Stimulated activated CD4-positive, alpha-beta T cell treated with anti-CD3 and anti-CD28 coated beads, Interleukin-15, amount 100 ng/mL, for 48 hours (primary cell): ENCODE measurements at places on chromosomes 7 and 10.
A peak's percentile ranks its signal among the peaks of the same experiment; 100 is the strongest.

- DNase-seq = peak; percentile 6
Measured at GRCh38 chr7:112202816-112203215, 3.4 kb downstream of the DOCK4 start.

GRCh38 chr10:17951868-17952371, at the start of gene SLC39A12:
Gene SLC39A12, plus strand, starts transcription at chr10:17951918. Its CDS starts 1,359 bp downstream, at chr10:17953277.
- no peak for DNase-seq

- DNase-seq = peak; percentile 78
Measured at GRCh38 chr7:44980393-44981034, 1.7 kb upstream of the MYO1G start.

- DNase-seq = no peak
Measured at GRCh38 chr7:44372560-44373417, 47.4 kb upstream of the CAMK2B start.

DNA sequence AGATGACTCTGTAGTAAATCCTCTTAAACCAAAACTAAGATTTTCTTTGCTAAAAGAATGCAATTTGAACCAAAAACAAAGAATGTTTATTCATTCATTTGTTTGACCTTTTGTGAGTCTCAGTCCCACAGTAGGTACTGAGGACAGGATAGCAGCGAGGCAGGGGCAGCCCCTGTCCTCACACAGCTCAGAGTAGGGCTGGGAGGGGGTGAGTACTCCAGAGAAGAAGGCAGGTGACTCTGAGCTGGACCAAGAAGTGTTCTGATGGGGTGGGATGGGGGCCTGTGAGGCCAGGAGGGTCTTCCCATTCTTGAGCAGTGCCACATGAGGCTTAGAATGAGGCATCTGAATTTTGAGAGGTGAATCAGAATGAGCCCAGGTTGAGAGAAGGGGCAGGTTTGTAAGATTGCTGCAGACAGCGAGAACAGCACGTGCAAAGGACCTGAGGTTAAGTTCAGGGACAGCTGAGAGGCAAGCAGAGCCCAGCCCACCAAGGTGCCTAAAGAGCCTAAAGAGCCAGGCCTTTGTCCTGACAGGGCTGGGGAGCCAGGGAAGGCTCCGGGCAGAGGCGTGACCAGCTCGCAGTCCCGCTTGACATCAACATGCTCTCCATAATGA, 56.9 kb upstream of the CHST15 start:
- DNase-seq = no peak

GRCh38 chr7:155931396-155932085, 119.3 kb upstream of the SHH start:
- no peak for DNase-seq

- no peak for DNase-seq
Measured at GRCh38 chr10:120583424-120584108, 126.5 kb downstream of the PLPP4 start.

DNA sequence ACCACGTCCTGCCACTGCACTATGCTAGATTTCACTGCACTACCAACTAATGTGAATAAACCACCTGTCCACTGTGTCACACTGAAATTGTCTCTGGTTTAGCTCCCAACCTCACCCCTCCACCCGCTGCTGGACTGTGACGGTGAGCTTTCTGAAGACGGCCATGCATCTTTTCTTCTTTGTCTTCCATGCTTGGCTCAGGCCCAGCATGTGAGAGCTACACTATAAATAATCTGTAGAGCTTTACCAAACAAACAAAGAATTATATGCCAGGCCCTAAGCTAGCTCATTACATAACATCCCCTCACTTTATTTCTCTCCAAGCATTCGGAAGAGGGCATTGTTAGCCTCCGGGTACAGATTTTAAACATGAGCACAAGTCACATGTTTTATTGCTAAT, 633.2 kb downstream of the TNS3 start:
- no peak for DNase-seq

DNA sequence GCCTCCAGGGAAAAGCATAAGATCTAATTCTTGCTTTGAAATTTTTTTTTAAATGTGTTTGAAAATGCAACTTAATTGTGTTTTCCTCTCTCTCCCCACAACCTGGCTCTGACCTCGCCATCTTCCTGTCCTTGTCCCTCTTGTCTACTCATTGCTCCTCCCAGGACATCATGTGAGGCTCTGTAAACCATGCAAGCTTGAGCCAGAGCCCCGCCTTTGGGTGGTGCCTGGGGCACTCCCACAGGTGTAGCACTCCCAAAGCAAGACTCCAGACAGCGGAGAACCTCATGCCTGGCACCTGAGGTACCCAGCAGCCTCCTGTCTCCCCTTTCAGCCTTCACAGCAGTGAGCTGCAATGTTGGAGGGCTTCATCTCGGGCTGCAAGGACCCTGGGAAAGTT, 9.8 kb upstream of the CDHR1 start:
- DNase-seq = no peak

DNA sequence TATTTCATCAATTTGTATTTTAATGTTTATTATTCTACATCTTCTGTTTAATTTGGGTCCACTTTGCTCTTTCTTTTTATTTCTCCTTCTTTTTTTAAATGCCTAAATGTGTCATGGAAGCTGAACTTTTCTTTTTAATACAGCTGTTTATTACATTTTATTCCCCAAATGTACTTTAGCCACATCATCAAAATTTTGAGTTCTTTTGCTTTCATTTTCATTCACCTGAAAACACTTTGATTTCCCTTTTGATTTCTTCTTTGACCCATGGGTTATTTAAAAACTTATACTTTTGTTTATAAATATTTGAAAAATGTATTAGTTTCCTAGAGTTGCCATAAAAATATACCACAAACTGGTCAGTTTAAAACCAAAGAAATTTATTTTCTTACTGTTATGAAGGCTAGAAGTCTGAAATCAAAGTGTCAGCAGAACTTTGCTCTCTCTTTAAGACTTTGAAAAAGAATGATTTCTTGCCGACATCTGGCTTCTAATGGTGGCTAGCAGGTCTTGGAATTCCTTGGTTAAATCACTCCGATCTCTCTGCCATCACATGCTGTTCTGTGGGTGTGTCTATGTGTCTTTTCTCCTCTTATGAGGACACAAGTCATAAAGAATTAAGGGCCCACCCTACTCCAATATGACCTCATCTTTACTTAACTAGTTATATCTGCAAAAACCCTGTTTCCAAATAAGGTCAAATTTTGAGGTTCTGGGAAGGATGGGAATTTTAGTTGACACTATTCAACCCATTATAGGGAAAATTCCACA, 225.5 kb downstream of the ANKRD7 start:
- DNase-seq = no peak

GRCh38 chr10:77430530-77430929, 207.1 kb downstream of the KCNMA1 start:
- DNase-seq = no peak

GRCh38 chr7:111164442-111164841, 73.5 kb downstream of the LRRN3 start:
- no peak for DNase-seq

- DNase-seq = no peak
Measured at GRCh38 chr10:118596426-118597124, 1.1 kb upstream of the PRLHR start.

DNA sequence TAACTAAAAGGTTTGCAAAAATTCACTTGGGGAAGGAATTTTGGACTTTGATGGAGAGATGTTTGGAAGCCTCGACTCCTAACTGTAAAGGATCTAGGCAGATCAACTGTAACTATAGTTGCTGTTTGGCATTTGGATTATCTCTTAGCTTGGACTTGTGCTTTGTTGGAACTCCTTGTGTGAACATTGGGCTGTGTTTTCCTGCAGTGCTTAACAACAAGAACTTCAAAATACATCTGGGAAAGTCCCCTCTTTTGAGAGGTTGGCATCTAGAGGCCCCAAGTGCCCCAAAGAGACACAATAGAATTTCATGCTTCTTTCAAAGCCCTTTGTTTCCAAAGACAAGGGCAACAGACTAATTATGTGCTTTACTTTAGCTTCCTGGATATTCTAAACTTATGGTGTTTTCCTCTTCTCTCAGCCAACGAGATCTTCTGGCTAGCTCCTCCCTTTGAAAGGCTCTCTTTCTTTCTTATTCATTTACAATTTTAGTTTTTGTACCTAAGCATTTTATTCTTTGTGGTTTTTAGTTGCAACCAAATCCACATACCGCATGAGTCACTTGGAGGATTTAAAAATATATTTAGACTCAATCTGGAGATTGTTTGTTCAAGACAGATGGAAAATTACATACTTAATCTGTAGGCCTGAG, 11.6 kb downstream of the ABCA13 start:
- DNase-seq = no peak

GRCh38 chr10:129728905-129729795, 234.9 kb downstream of the EBF3 start:
- no peak for DNase-seq

- peak; percentile 43 for DNase-seq
Measured at GRCh38 chr10:71212318-71213126, at the start of gene UNC5B. Gene UNC5B, plus strand, starts transcription at chr10:71212570. Its CDS starts 416 bp downstream, at chr10:71212986.
